ENCODE measurements at places on chromosomes 5 and 9.

DNA sequence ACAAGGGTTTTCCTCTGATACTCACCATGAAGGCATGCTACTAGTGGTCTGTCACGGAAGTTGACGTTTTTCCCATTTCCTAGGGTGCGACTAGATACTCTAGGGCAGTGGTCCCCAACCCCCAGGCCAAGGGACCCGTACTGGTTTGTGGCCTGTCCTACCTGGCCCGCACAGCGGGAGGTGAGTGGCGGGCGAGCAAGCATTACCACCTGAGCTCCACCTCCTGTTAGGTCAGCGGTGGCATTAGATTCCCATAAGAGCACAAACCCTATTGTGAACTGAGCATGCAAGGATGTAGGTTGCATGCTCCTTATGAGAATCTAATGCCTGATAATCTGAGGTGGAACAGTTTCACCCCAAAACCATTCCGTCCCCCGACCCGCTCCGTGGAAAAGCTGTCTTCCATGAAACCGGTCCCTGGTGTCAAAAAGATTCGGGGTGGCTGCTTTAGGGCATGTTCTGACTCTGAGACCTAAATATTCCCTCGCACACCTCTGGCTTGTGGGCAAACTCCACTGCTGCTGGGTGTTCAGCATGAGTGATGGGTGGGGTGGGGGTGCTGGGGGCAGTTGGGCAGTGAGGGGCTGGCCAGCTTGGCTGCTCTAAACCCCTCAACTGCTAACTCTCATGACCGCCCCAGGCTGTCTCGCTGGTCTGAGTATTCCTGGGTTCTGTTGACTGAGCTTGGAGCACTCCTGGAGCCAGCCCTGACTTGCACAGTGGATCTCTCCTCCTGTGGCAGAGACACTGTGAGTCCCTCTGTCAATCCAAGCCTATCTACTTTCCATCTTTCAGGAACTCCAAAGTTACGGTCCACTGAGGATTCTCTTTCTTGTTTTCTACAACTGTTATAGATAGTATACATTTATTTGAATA, 78.3 kb upstream of the NEK6 start:
- DNase-seq: no peak

DNA sequence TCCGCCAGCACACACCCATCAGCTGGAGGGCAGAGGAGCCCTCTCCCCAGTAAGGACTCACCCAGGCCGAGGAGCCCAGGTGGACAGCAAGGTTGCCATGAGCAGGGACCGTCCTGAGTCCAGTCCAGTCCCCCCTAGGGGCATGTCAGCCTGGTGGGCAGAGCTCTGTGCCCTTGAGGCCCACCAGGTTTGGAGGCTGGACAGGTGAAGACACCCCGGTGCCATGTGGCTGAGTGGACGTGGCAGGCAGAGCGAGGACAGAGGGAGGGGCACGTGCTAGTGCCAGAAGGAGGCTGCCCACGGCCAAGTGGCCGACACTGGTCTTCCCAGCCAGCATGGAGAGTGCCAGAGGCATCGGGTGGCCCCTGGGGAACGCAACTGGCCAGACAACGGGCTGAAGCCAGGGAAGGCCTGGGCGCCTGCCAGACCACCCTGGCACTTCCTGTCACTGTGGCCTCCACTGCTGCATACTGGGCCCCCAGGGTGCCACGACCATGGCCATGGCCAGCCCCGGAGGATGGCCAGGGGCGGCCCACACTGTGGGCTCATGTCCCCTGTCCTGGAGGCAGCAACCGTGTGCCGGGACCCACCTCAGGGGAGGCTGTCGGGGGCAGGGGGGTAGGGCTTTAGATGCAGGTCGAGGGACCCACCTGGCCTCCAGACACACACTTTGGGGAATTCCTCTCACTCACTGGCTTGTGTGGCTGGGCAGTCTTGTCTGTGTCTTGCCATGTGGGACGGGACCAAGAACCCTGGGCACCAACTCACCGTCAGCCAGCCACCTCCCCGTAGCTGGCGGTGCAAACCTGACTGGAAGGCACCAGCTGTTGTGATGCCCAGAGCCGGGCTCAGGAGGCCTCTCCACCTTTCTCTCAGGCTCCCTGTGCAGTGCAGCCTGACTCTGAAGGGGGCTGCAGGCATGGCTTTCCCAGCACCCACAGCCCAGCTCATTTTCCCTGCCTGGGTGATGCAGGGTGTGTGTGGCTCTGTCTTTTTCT, 42.3 kb upstream of the LPCAT1 start:
- no peak for DNase-seq

DNA sequence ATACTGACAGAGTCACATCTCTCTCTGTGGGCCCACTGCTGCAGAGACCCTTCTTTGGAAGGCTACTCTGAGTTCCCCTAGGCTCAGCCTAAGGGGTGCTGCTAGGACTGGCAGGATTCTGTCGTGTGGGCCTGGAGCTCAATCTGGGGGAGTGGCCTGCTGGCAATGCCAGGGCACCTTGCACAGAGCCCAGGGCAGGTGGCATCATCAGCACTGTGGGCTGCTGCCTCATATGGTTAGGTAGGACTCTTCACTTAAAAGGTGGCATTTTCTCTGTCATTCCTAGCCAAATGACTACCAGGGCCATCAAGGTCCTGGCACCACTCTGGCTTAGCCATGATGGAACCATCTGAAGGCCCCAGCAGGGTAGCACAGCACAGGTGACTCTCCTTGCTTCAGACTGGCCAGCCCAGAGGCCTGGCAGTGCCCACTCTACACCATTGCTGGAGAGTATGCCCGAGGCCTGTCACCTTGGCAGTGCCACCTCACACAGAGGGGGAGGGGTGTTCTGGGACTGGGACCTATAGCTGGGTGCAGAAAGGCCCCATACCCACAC, 21.9 kb downstream of the PITX1 start:
- no peak for DNase-seq

DNA sequence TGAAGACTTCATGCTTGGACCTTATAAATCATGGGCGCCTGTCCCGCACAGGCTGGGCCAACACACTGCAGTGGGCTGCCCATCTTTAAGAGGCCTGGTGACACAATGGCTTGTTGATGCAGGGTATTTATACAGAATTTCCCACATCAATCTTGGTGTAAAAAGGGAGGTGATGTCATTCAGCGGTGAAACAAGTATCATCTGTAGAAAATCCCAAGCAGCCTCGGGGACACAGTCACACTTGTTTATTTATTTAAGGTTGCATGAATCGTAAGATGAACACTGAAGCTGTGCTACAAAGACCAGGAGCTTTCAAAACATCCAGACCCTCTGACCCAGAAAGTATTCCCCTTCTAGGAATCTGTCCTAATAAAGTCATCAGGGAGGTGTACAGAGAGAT, 40.5 kb downstream of the SMIM23 start:
- no peak for DNase-seq

DNA sequence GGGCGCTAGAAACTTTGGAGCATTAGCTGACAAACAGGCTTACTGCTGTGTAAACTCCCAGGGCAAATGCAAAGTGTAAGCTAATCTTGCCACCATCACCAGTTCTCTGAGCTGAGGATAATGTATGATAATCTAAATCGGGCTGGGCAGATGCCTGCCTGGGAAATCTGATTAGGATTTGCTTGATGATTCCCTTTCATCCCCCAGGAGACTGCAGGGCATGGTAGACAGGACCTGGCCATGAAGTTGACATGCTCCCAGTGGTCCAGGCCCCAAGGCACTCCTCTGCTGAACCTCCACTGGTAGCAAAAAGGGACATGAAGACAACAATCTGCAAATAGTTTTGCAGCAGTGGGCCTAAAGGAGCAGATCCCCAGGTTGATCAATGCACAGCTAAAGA, 317.5 kb downstream of the SPOCK1 start:
- DNase-seq: no peak

DNA sequence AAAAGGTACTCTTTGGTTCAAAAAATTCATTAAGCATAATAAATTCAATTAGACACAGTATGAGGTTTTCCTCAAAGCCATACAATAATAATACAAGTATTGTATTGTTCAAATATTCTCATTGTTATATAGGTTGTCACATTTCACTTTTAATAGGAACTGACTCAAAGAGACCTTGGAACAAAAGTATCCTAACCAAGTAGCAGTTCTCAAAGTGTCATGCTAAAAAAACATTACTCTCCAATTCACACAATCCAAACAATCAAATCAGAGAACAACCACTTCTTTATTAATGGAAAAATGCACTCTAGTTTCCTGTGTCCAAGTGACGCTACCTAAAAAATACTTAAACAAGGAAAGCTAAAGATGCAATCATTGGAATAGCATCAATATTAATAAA, 115.4 kb downstream of the DENND1A start:
- no peak for DNase-seq

DNA sequence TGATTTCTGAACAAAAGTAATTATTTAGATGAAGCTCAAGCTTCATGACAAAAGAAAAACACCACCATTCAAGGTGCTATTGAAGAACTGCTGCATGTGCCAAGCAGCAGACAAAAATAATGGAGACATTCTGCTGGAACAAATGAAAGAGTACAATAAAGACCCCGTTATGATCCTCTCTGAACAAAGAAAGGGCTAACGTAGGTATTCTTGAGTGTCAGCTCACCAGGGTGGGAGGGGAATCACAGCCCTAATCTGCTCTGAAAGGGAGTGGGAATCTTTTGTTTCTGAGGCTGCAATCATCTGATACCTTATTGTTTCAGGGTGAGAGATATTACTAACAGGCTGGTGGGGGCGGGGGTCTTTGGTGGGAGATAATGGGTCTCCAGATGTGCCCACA, 15.4 kb downstream of the CEMIP2 start:
- no peak for DNase-seq

GRCh38 chr5:104295991-104296390, 733.4 kb upstream of the NUDT12 start:
- no peak for DNase-seq

DNA sequence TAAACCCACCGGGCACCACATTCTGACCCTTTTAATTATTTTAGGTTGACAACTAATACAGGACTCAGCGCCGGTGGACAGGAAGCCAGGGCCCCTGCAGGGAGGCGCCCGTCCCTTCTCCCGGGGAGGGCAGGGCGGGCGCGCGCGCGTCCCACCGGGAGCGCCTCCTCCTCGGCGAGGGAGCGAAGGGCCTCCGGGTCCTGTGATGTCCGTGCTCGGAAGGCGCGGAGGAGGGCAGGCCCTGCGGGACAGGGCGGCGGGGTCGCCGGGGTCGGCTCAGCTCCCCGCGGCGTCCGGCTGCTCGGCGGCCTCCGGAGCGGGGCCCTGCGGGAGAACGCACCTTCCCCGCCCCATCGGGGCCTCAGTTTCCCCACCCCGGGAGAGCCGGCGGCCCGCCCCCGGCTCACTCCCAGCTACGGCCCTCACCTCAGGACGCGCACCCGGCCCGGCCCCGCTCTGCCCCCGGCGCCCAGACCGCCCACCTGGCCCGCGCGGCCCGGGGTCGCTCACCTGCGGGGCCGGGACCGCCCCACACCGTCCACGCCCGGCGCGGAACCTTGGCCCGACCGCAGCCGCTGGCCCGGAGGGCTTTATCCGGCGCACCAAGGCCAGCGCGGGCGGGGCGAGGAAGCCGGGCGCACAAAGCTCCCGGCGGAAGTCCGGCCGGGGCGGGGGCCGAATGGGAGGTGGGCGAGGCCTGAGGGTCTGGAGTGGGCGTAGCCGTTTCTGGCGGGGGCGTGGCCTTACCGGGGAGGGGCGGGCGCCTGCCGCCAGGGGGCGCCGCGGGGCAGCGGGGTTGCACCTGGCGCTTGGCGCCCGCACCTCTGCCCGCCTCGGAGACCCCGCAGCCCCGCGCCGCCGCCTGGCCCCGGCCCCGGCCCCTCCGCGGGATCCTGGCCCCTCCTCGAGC, at the start of the genes EXD3 and NOXA1:
Gene EXD3 (minus strand): TSS at position 559 of the 910 bp plus-strand sequence. CDS start 27,805 bp downstream, outside the sequence.
Gene NOXA1 (plus strand): TSS at position 790 of the 910 bp plus-strand sequence. CDS start 137 bp downstream, outside the sequence.
- DNase-seq: peak; percentile 95

GRCh38 chr5:58938563-58939424, 355.9 kb downstream of the RAB3C start:
- no peak for DNase-seq

Measured in CD4-positive, alpha-beta T cell treated with Interleukin-12 subunit alpha and Interleukin-12 subunit beta, for 1 hour (primary cell).